ENCODE measurements at places on chromosomes 12 and 14.

GRCh38 chr12:19201661-19202060 lies 72.1 kb downstream of the PLEKHA5 start:
- no peak for DNase-seq

GRCh38 chr12:109949089-109949488 lies 47.1 kb downstream of the GIT2 start:
- DNase-seq, result no peak

DNA sequence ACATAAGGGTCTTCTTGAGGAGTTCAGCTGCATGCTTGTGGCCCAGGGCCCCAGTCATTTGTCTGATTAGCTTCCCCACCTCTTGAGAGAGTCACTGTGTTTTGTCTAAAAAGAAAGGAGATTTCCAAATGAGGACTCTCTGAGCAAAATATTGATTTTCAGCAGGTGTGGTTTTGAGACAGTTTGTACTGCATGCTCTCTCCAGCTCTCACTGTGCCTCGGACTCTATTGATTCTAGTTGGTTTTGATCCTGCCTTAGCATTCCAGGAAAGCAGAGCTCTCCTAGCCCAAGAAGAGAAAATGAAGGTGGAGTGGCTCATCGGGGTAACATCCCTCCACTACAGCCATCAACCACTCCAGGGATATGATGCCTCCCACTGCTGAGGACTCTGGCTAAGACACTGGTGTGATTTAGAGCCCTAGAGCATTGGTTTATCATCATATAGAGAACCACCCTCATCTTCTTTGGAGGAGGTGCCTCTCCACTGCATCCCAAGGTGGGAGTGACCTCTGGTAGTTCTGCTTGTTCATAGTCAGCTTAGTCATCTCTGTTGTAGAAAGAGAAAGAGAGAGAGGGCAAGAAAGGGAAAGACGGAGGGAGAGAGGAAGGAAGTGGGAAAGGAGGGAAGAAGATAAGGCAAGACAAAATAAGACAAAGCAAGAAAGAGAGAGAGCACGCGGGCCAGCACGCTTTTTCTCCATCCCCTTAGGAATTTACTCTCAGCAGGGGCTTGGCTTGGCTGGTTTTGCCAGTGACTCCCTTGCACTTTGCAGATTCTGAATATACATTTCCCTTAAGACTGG lies 365.6 kb downstream of the DPF3 start:
- DNase-seq, result no peak

DNA sequence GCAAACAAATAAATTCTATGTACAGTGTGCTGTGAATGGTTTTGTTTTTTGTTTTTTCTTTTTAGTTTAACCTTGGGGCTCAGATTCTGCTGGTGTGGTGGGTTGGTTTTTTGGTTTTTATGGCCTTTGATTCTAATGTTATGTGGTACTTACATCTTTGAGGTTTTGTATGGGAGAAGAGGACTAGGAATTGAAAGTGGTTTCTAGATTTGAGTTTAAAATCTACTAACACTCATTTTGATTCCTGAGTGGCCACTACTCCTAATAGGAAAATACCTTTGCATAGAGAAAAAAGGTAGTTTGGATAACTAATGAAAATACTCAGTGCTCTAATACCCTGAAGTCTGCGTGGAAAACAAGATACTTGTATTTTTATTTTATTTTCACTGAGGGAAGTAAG lies 137.7 kb downstream of the MON2 start:
- no peak for DNase-seq

DNA sequence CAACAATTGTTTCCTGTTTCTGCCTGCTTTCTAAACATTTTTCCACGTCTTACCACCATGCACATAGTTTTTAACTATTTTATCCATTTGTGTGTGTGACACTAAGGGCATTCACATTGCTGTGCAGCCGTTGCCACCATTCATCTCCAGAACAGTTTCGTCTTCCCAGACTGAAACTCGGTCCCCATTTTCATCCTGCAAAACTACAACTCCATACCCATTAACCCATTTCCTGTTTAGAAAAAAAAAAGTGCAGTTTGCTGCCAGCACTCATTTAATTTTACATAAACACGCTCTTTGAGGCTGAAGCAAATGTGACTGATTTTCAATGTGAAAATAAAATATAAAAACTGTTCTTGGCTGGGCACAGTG lies 15.5 kb downstream of the UBC start:
- DNase-seq, result no peak

DNA sequence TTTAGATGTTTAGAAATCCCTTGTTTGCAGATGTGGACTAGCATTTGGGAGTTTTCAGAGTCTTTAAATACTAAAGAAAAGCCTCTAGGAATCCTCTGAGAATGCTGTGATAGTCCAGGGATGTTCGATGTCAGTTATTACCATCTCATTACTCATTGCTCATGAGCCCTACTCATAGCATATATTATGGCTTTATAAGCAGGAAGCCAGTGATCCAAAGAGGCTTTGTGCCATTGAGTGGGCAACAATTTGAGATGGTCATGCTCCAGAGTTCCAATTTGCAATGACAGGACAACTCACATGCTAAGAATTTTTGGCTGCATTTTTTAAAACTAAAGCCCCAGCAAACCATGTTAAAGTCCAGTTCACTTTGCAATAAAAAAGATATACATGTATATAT lies 163.0 kb downstream of the OTOGL start:
- no peak for DNase-seq
